ENCODE measurements at places on chromosomes 2 and 18. TPM values are rescaled to one million over a fixed set of nuclear protein-coding genes. Genes with fewer than 3 reads are reported as not detected.

The MAPK4 gene
- not detected for polyA plus RNA-seq

The MOCOS gene
- polyA plus RNA-seq: not detected

The PTH2R gene
- not detected for polyA plus RNA-seq

The CIB4 gene
- polyA plus RNA-seq: not detected

The SCG2 gene
- not detected for polyA plus RNA-seq

The KIF1A gene
- not detected for polyA plus RNA-seq

The VSNL1 gene
- polyA plus RNA-seq: not detected

The SERPINB5 gene
- polyA plus RNA-seq: not detected

The RTP5 gene
- polyA plus RNA-seq: not detected

The DNAH7 gene
- not detected for polyA plus RNA-seq

The MYL12A gene
- 2,683 TPM for polyA plus RNA-seq

The ELOA2 gene
- not detected for polyA plus RNA-seq

The NOL4 gene
- not detected for polyA plus RNA-seq

The FOXI3 gene
- polyA plus RNA-seq: not detected

The LBH gene
- 136 TPM for polyA plus RNA-seq

The CNTNAP5 gene
- polyA plus RNA-seq: not detected

The PROM2 gene
- not detected for polyA plus RNA-seq

The TYW5 gene
- 4.0 TPM for polyA plus RNA-seq

The HTR2B gene
- 0.10 TPM for polyA plus RNA-seq

The BOLL gene
- not detected for polyA plus RNA-seq
